ENCODE measurements at places on chromosomes 6 and 20. TPM values are rescaled to one million over a fixed set of nuclear protein-coding genes. Genes with fewer than 3 reads are reported as not detected.

C6orf163 gene
- total RNA-seq = 4.5 TPM

GPR6 gene
- total RNA-seq = not detected

DNA sequence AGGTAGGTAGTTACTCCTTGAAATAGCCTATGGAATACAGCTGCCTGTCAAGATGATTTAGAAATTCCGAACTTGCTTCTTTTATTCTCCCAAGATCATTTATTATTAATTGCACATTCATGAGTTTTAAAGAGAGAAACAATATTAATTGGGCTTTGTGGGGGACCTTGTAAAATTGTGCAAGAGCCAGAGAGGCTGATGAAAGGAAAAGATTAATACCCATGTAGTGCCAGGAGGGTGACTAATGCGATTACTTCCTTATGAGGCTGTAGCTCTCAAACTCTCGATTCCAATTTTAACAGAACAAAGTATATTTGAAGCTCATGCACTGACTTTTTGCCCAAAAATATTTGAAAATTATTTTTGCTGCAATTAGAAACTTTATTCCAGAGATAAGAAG, 423.8 kb upstream of the ID4 start:
- no peak for DNase-seq

DNA sequence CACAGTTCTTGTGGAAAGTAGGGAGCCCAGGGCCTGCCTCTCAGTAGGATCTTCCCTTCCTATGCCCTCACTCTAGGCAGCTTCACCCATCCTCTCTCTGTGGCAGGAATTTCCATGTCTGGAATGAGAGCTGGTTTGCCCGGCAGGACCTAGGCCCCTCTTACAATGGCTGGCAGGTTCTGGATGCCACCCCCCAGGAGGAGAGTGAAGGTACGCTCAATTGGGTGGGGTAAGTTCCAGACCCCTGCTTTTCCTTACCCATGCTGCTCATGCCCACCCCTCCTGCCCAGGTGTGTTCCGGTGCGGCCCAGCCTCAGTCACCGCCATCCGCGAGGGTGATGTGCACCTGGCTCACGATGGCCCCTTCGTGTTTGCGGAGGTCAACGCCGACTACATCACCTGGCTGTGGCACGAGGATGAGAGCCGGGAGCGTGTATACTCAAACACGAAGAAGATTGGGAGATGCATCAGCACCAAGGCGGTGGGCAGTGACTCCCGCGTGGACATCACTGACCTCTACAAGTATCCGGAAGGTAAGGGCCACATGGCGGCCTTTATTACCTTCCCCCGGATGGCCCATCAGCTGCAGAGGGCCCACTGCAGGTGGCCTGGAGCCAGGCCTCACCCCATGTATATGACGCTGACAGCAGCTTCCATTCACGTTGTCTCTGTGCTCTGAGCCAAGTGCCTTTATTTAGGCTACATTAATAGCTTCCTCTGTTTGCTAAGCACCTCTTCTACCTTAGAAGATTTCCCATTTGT, 22.8 kb downstream of the TGM6 start:
- DNase-seq = no peak

DNA sequence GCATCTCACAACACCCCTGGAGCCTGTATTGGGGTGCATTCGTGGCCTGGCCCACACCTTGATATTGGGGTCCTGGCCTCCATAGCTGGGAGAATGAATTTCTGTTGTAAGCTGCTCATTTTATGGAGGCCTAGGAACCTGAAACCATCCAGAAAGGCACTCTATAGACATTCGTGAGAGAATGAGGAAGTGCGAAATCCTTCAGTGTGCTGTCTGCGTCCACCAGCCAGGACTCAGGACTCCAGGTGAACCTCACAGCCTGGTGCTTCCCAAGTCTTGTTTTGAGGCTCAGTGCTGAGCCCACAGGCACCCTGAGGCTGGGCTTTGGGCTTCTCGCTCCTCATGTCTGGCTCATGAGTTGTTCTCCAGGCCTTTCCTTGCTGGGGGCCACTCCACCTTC, 11.9 kb upstream of the RBBP8NL start:
- DNase-seq = no peak

DNA sequence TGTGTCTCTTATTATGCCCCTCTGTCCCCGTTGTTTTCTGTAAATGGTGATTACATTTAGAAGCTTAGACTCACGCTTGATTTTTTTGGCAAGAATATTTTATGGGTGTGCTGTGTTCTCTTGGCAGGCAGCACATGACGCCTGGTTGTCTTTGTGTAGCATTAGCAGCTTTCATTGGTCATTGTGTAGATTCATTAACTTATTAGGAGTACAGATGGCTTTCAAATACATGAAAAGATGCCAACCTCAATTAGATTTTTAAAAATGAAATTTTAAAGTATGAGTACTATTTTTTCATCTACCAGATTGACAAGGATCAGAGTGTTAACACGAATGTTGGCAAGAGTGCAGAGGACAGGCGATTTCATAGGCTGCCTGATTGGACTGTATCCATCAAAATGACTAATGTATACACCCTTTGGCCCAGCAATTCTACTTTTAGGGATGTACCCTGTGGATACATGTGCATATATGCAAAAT, 15.2 kb downstream of the COX4I2 start:
- no peak for DNase-seq

Measured in endodermal cell (in vitro differentiated cells).